ENCODE measurements at places on chromosomes 2 and 18. TPM values are rescaled to one million over a fixed set of nuclear protein-coding genes. Genes with fewer than 3 reads are reported as not detected.

DNA sequence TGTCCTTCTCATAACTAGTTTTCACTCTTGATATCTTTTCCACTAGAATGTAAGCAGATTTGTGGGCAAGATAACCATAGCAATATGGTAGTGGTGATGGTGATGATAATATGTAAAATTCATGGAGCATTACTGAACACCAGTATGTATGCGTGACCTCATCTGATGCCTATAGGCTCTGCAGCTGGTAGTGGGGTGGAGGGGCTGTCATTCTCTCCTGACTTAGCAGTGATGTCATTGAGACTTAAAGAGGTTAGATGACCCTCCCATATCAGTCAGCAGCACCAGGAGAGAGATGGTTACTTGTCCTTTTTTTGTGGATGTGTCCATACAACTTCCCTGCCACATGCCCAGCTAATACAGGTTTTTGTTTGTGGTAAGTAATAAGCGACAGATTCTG, 27.9 kb downstream of the PARD3B start:
- H3K27me3 ChIP-seq: no peaks in the 10 kb centered on the region
- no peaks in the 10 kb centered on the region for H3K36me3 ChIP-seq
- no peak for DNase-seq
- H3K4me1 ChIP-seq: no peaks in the 10 kb centered on the region
- H3K27ac ChIP-seq: no peak overlapping the region

The TDRD15 gene
- total RNA-seq: not detected

DNA sequence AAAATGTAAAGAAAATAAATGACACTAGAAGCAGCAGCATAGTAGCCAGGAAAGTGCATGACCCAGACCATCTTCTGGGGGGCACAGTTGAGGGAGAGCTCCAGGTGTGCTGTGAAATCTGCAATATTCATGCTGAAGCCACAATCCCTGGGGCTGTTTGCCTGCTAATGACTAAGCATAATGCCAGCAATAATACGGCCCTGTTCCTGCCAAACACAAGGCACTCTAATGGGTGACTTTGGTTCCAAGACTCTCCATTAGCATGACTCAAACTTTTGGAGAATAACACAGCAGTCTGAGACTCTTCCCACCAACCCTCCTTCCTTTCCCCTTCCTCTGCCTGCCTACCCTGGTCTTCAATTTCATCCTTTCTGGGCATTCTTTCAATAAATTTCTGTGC, 77.9 kb upstream of the DOCK10 start:
- no peak for DNase-seq
- H3K27ac ChIP-seq: no peak overlapping the region
- H3K36me3 ChIP-seq: no peaks in the 10 kb centered on the region

GRCh38 chr2:119772767-119773166, 13.0 kb downstream of the PTPN4 start:
- no peak overlapping the region for H3K4me3 ChIP-seq
- no peaks in the 10 kb centered on the region for H3K27me3 ChIP-seq
- H3K4me1 ChIP-seq: no peaks in the 10 kb centered on the region
- no peaks in the 10 kb centered on the region for H3K36me3 ChIP-seq

- no peak overlapping the region for H3K27ac ChIP-seq
- H3K27me3 ChIP-seq: no peaks in the 10 kb centered on the region
- H3K4me3 ChIP-seq: no peak overlapping the region
- no peak for DNase-seq
Observed at GRCh38 chr2:106208874-106209273, 14.8 kb upstream of the UXS1 start.

- peaks cover 3% of the 10 kb centered on the region for H3K4me1 ChIP-seq
- no peaks in the 10 kb centered on the region for H3K27me3 ChIP-seq
- H3K36me3 ChIP-seq: no peaks in the 10 kb centered on the region
Observed at GRCh38 chr2:32772638-32773447, 145.0 kb downstream of the TTC27 start.

- no peak for DNase-seq
- H3K4me1 ChIP-seq: peaks cover 2% of the 10 kb centered on the region
- H3K36me3 ChIP-seq: no peaks in the 10 kb centered on the region
- no peak overlapping the region for H3K4me3 ChIP-seq
Observed at GRCh38 chr2:28263690-28264089, 129.0 kb upstream of the FOSL2 start.

- no peak overlapping the region for H3K4me3 ChIP-seq
- H3K4me1 ChIP-seq: peaks cover 23% of the 10 kb centered on the region
- no peaks in the 10 kb centered on the region for H3K27me3 ChIP-seq
Observed at GRCh38 chr2:16014041-16014787, 73.9 kb downstream of the MYCN start.

- no peak overlapping the region for H3K27ac ChIP-seq
- no peaks in the 10 kb centered on the region for H3K27me3 ChIP-seq
- H3K36me3 ChIP-seq: no peaks in the 10 kb centered on the region
- DNase-seq: no peak
Observed at GRCh38 chr2:119487434-119488244, 36.6 kb downstream of the SCTR start.

GRCh38 chr2:190530248-190530900, 4.1 kb downstream of the NEMP2 start:
- no peak for DNase-seq
- H3K4me3 ChIP-seq: no peak overlapping the region
- H3K4me1 ChIP-seq: peaks cover under 1% of the 10 kb centered on the region
- H3K36me3 ChIP-seq: no peaks in the 10 kb centered on the region
- no peak overlapping the region for H3K27ac ChIP-seq

The CRYGC gene
- not detected for total RNA-seq

The IL1F10 gene
- total RNA-seq: not detected

GRCh38 chr2:77228391-77228790, 293.8 kb downstream of the LRRTM4 start:
- no peaks in the 10 kb centered on the region for H3K36me3 ChIP-seq
- DNase-seq: no peak
- H3K4me1 ChIP-seq: no peaks in the 10 kb centered on the region
- no peaks in the 10 kb centered on the region for H3K27me3 ChIP-seq

- no peak overlapping the region for H3K27ac ChIP-seq
- DNase-seq: no peak
- no peaks in the 10 kb centered on the region for H3K4me1 ChIP-seq
- no peak overlapping the region for H3K4me3 ChIP-seq
Observed at GRCh38 chr2:73877071-73877802, 15.6 kb upstream of the ACTG2 start.

- H3K27ac ChIP-seq: no peak overlapping the region
- no peak overlapping the region for H3K4me3 ChIP-seq
- H3K27me3 ChIP-seq: no peaks in the 10 kb centered on the region
Observed at GRCh38 chr2:239607517-239608191, 206.8 kb upstream of the HDAC4 start.

The TPO gene
- total RNA-seq: not detected

GRCh38 chr2:70620020-70620419, 66.4 kb upstream of the TGFA start:
- no peak overlapping the region for H3K27ac ChIP-seq
- no peaks in the 10 kb centered on the region for H3K36me3 ChIP-seq
- no peaks in the 10 kb centered on the region for H3K4me1 ChIP-seq
- no peak overlapping the region for H3K4me3 ChIP-seq
- no peak for DNase-seq
- no peaks in the 10 kb centered on the region for H3K27me3 ChIP-seq

The DNAH7 gene
- total RNA-seq: 0.07 TPM

- no peak overlapping the region for H3K4me3 ChIP-seq
- no peaks in the 10 kb centered on the region for H3K4me1 ChIP-seq
- no peak overlapping the region for H3K27ac ChIP-seq
- H3K27me3 ChIP-seq: no peaks in the 10 kb centered on the region
- H3K36me3 ChIP-seq: no peaks in the 10 kb centered on the region
- DNase-seq: no peak
Observed at GRCh38 chr2:203670939-203671338, 35.5 kb upstream of the CD28 start.

The MBD5 gene
- 29.6 TPM for total RNA-seq

- no peak overlapping the region for H3K4me3 ChIP-seq
- H3K27ac ChIP-seq: no peak overlapping the region
- H3K36me3 ChIP-seq: no peaks in the 10 kb centered on the region
- no peaks in the 10 kb centered on the region for H3K27me3 ChIP-seq
- H3K4me1 ChIP-seq: peaks cover 3% of the 10 kb centered on the region
Observed at GRCh38 chr2:58497168-58497567, 256.0 kb upstream of the FANCL start.

- H3K27ac ChIP-seq: no peak overlapping the region
- no peaks in the 10 kb centered on the region for H3K36me3 ChIP-seq
- H3K4me3 ChIP-seq: no peak overlapping the region
- DNase-seq: no peak
Observed at GRCh38 chr2:175640655-175641054, 361.4 kb downstream of the LNPK start.

The CD207 gene
- total RNA-seq: not detected

GRCh38 chr2:33216508-33217182, 259.8 kb upstream of the RASGRP3 start:
- no peak overlapping the region for H3K27ac ChIP-seq
- H3K4me1 ChIP-seq: peaks cover 2% of the 10 kb centered on the region
- H3K4me3 ChIP-seq: no peak overlapping the region
- no peak for DNase-seq

DNA sequence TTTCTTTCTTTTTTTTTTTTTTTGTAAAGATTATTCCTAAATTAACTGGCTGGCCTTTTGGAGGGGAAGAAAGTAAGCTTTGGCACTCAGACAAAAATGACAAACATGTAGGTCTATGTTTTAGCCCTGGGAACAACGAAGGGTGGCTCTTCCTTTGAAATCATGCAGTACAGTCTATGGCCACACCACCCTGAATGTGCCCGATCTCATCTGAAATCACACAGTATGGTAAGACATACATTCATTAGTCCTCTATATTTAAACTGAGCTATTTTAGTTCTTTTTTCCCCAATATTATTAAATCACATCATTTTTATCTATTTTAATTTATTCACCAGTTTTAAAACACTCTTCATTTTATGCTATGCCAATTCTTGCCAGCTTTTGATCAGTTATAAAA, 48.2 kb downstream of the PLA2R1 start:
- no peaks in the 10 kb centered on the region for H3K27me3 ChIP-seq
- H3K27ac ChIP-seq: no peak overlapping the region
- no peaks in the 10 kb centered on the region for H3K4me1 ChIP-seq

The EFR3B gene
- total RNA-seq: 8.8 TPM

The REG3A gene
- total RNA-seq: not detected

DNA sequence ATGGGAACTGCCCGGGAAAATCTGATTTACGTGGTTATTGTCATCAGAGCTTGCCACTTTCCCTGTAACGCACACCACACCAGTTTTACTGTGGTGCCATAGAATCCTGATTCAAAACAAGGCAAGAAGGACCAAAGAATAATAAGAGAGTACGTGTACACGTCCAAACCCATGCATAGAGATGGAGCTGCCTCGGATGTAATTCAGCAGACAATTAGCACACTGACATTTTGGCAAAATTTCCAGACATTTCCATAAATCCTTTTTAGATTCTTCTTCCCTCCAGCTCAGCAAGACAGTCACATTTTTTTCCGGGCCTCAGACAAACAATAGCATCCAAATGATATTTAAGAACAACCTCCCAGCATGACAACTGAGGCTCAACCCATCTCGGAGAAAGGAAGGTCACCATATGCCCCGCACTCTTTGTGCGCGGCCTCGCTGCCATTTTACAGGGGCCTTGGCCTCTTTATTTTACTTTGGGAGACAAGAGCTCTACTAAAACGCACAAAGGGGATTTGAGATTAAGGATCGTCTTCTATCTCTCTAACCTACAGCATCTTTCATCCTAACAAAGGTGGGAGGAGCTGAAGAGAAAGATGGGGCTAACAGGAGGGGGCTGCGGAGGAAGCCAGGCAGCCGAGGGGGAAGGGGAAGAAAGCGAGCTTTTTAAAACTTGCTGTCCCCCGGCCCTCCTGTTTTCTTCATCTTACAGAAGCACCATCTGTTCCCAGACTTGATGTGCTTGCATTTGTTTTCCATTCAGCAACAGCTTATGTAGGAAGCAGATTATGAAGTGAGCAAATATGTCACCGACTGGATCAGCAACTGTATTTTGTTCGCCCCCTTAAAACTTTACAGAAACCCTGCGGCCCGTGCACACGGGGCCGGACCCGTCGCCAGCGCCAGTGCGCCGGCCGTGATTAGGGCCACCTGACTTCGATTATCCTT, 61.0 kb downstream of the CDCA7 start:
- H3K4me1 ChIP-seq: peaks cover 2% of the 10 kb centered on the region
- H3K27ac ChIP-seq: no peak overlapping the region
- H3K36me3 ChIP-seq: no peaks in the 10 kb centered on the region
- no peak for DNase-seq
- no peaks in the 10 kb centered on the region for H3K27me3 ChIP-seq
- no peak overlapping the region for H3K4me3 ChIP-seq

The GCG gene
- not detected for total RNA-seq

The PLCL1 gene
- not detected for total RNA-seq

DNA sequence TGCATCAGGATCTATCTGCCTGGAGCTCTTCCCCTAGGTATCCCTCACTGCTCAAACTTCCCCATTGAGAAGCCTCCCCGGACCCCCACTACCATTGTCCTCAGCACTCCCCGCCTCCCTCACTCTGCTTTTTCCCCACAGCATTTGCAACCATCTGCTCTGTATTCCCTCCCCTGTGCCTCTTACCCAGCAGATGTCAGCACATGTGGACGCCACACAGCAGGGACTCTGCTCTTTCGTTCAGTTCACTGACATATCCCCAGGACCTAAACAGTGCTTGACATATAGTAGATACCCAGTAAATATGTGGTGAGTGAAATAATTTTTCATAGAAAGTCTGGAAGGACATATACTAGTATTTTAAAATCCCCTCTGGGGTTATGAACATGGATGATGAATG, 101.1 kb downstream of the TMEM247 start:
- H3K27ac ChIP-seq: no peak overlapping the region
- no peak overlapping the region for H3K4me3 ChIP-seq
- H3K27me3 ChIP-seq: no peaks in the 10 kb centered on the region
- H3K36me3 ChIP-seq: no peaks in the 10 kb centered on the region
- H3K4me1 ChIP-seq: no peaks in the 10 kb centered on the region

GRCh38 chr18:39350945-39351344, 1785.3 kb upstream of the CELF4 start:
- H3K27ac ChIP-seq: no peak overlapping the region
- H3K27me3 ChIP-seq: no peaks in the 10 kb centered on the region
- H3K4me3 ChIP-seq: no peak overlapping the region
- no peaks in the 10 kb centered on the region for H3K4me1 ChIP-seq

The CTAGE1 gene
- not detected for total RNA-seq

- H3K27ac ChIP-seq: no peak overlapping the region
- H3K4me3 ChIP-seq: no peak overlapping the region
- no peaks in the 10 kb centered on the region for H3K36me3 ChIP-seq
- no peak for DNase-seq
- H3K27me3 ChIP-seq: no peaks in the 10 kb centered on the region
- no peaks in the 10 kb centered on the region for H3K4me1 ChIP-seq
Observed at GRCh38 chr18:2354292-2354691, 217.0 kb downstream of the METTL4 start.

The STPG4 gene
- total RNA-seq: 0.28 TPM
